ENCODE measurements at places on chromosomes 1 and 21.

GRCh38 chr1:64895500-64895899, 70.8 kb downstream of the JAK1 start:
- DNase-seq, result peak; percentile 99

GRCh38 chr1:161404051-161404597, 36.4 kb upstream of the CFAP126 start:
- DNase-seq, result peak; percentile 79

DNA sequence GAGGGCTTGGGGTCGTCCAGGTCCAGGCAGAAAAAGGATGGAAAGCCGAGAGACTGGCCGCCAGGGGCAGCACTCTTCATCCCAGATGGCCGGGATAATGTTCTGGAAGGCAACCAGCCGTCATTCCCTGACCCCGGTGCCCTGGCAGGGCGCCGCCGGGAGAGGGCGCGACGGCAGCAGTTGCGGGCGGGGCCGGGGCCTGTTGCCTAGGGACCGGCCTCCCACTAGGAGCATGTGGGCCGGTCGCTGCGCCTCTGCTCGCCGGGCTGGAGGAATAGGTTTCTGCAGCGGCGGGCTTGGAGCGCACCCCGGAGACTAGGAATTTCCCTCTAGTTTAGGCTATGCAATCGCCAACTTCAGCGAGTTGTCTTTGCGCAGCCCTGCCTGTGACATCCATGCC, 11.0 kb downstream of the DMRTB1 start:
- DNase-seq, result no peak

DNA sequence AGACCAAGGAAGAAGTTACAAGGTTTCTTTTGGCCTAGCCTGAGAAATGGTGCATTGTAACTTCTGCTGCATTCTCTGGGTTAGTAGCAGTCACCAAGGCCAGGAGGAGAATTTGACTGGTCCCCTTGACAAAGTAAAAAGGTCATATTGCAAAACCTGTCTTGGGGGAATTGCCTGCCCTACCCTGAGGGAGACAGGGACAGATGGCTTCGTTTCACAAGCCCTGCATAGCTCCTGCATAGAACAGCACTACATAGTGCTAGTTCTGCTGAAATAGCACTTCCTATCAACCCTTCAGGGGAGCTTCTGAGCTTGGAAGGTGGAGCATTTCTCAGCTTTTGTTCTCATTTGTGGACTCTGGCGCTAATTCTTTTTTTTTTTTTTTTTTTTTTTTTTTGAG, 20.4 kb upstream of the AK2 start:
- DNase-seq, result peak; percentile 69

DNA sequence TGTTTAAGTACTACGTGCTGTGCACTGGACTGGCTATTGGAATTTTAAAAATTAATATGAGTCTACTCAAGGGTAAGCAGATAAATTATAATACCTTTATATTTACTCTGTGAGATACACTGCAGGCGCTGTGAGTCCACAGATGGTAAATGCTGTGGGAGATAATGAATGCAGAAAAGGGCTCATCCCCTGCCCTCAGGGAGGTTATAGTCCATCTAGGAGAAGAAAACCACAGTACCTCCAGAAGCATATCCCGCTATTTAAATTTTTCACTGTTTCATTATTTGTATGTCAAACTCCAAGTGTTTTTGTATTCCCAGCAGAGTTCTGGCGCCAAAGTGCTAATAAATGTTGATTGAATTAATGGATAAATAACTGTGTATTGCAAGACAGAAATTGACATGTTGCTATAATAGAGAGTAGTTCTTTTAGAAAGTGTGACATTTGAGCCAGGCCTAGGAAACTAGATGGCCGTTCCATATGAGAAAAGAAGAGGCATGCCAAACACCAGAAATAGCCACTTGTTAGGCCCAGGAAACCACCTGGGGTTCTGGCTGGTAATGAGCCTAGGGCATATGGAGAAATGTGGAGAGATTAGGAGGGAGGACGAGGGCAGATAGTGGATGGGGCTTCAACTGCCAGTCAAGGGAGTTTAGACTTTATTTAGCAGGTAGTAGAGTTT, 61.7 kb downstream of the LRRC8D start:
- no peak for DNase-seq

DNA sequence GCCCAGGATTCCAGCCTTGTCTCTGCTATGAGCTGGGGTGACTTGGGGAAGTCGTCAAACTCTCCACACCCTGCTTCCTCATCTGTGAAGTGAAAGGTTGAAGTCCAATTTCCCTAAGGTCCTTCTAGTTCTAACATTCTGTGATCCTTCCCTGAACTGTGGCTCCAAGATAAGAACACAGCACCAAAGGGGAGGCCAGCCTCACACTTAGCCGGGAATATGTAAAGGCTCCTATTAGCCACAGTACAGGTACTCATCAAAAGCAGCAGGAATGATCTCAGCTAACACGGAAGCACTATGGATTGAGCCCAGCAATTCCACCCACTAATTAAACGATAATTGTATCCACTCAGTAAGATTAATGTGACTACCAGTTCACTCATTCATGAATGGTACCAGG, 4.0 kb downstream of the SLC30A10 start:
- DNase-seq, result no peak

DNA sequence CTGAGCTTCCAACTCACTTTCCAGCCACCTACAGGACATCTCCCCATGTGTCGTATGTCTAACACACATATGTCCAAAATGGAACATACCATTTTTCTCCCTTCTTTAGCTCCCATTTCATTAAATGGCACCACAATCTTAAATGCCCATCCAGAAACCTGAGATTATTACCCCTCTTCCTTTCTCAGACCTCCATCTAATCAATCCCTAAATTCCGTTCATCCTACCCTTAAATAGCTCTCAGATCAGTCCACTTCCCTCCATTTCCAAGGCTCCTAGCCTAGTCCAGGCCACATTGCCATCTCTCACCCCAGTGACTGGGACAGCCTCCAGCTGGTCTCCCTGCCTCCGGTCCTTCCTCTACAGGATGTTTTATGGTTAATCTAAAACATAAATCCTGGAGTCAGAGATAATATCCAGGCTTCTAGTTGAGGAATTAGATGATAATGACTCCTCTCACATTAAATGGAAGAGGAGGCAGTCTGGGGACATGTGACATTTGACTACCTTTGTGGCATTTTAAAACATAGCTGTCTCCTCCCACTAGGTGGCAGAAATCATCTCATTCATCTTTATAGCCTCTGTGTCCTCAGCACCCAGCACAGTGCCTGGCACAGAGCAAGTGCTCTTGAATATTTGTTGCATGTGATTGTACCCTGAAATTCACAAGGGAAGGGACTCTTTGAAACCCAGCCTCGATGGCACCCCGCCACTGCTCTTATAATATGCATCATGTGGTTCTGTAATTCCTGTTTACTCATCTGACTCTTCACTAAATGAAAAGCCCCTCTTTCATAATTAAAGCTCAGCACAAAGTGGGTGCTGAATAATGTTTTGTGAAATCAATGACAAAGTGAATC, 102.3 kb downstream of the TMEM53 start:
- no peak for DNase-seq

DNA sequence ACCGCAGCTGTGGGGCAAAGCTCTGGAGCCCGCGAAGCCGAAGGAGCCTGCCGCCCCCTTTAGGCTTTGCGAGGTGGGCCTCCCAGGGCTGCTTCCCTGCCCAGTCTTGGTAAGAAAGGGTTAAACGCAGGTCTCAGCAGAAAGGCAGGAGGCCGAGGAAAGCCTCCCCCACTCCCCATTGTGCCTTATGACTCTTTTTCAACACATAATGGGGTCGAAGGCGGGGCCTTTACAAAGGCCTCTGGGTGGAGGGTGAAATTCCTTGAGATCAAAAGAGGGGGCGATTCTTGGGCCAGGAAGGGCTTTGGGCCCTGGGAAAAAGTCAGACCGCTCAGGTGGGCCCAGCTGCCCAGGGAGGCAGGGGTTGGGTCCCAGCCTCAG, 880 bp downstream of the ALPL start:
- DNase-seq, result no peak

- no peak for DNase-seq
Observed at GRCh38 chr1:5424802-5425703, 567.2 kb downstream of the NPHP4 start.

GRCh38 chr21:39667353-39667891, 54.7 kb downstream of the B3GALT5 start:
- DNase-seq, result no peak

- no peak for DNase-seq
Observed at GRCh38 chr1:230293390-230293700, 132.8 kb downstream of the PGBD5 start.

GRCh38 chr21:37484535-37485474, 118.2 kb downstream of the DYRK1A start:
- DNase-seq, result no peak

DNA sequence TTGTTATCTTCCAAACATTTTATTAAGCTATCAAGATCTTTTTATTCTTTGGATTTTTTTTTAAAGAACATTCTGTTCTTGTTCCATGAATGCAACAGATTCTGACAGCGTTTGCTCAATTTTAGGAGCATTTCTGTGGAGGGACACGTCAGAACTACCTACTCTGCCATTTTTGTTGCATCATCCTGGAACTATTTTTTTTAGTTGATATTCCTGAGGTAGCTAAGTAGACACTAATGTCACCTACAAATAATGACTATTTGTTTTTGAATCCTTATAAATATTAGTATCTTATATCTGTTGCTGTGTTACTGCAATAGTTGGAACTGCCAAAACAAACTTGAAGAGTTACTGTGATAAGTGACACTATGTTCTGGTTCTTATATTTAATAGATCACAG, 57.2 kb downstream of the DNAI4 start:
- no peak for DNase-seq

DNA sequence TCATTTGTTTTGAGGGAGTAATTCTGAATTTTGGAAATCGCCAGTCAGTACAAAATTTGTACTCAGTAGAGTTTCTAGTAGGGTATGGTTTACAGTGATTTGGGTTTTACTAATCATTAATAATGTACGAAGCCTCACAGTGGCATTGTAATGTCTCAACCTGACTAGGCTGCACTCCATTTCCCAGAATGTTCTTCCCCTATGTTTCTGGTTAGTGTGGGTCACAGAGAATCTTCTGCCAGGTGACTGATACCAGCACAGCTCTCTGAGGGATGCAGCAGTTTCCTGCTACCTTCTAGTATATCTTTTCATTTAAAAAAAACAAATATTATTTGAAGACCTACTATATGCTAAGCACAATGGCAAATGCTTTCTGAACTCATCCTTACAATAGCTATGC, 112.9 kb downstream of the PTPN14 start:
- no peak for DNase-seq

DNA sequence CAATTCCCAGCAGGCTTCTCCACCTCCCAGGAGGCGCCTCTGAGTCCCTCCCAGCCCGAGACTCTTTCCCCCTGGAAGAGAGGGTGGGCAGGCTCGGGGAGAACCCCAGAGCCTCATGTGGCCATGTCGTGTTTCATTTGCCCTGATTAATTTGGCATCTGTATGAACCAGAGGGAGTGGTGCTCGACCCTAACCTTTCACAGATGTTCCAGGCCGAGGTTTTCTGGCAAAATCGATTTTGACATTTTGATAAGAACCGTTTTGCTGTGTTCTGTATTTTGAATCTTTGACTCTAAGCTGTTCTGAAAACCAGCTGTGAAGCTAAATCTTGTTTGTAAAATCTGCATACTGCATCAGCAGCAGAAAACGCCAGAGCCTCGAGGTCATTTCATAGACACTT, 367.4 kb downstream of the CAMTA1 start:
- no peak for DNase-seq

- DNase-seq, result peak; percentile 21
Observed at GRCh38 chr1:51926171-51926812, 47.8 kb upstream of the NRDC start.

GRCh38 chr1:1622788-1623094, 7.4 kb downstream of the MIB2 start:
- DNase-seq, result no peak

- DNase-seq, result no peak
Observed at GRCh38 chr1:5755552-5756125, 236.6 kb downstream of the NPHP4 start.

DNA sequence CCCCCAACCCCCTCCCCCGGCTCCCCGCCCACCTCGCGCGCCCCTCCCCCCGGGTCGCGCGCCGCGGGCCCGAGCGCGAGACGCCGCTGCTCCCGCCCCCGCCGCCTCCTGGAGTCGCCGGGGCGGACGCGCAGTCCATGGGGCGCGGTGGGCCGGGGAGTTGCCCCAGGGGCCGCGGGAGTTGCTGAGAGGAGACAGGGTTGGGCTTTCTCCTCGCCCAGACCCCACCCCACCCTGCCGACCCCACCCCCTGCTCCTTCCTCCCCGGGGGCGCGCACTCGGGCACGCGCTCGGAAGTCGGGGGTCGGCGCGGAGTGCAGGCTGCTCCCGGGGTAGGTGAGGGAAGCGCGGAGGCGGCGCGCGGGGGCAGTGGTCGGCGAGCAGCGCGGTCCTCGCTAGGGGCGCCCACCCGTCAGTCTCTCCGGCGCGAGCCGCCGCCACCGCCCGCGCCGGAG, at the start of gene LAMC1:
LAMC1 (plus strand) TSS at position 275 of the 455 bp plus-strand sequence. CDS start 297 bp downstream, outside the sequence.
- DNase-seq, result no peak

DNA sequence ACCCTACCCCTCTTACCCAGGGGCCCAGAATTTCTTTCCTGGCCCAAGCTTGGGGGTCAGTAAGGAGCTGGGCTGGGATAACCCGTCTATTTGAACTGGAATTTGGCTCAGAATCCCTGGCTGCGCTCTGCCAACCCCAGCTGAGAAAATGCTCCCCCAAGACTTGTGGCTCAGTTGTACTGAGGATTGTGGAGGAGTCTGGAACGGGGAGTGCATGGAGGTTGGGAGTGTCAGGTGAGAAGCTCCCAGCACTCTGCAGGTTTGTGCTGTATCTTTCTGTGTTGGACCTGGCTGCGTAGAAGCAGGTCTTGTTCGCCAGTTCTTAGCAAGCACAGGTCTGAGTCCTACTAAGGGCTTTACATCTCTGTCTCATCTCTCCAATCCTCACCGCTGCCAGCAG, 1.6 kb downstream of the TCEA3 start:
- no peak for DNase-seq
